ENCODE measurements at places on chromosomes 2 and 18. TPM values are rescaled to one million over a fixed set of nuclear protein-coding genes. Genes with fewer than 3 reads are reported as not detected.

The CSRNP3 gene
- total RNA-seq, result not detected

The TRABD2A gene
- total RNA-seq, result 14.0 TPM

The SERPINB2 gene
- total RNA-seq, result 0.05 TPM

The ALPP gene
- 18.1 TPM for total RNA-seq

The STK25 gene
- total RNA-seq, result 112 TPM

The CELF4 gene
- total RNA-seq, result not detected

The FKBP1B gene
- 11.8 TPM for total RNA-seq

The SERPINB11 gene
- 0.03 TPM for total RNA-seq

The RBKS gene
- 8.4 TPM for total RNA-seq

The NR4A2 gene
- total RNA-seq, result 2.0 TPM

The ALPI gene
- not detected for total RNA-seq

The NUP35 gene
- total RNA-seq, result 39.0 TPM

The UBR3 gene
- 8.5 TPM for total RNA-seq

The TMEM37 gene
- 2.7 TPM for total RNA-seq

The FKBP7 gene
- 12.1 TPM for total RNA-seq

The AAMP gene
- 132 TPM for total RNA-seq

The FRZB gene
- total RNA-seq, result 0.13 TPM

The SLC14A1 gene
- total RNA-seq, result not detected

The CD8B gene
- total RNA-seq, result not detected
